Hematopoietic multipotent progenitor cell treated with erythropoietin and hydrocortisone succinate and interleukin-3 and kit ligand, for 6 days (in vitro differentiated cells): ENCODE measurements at places on chromosomes 2 and 18.
A peak's percentile ranks its signal among the peaks of the same experiment; 100 is the strongest.

DNA sequence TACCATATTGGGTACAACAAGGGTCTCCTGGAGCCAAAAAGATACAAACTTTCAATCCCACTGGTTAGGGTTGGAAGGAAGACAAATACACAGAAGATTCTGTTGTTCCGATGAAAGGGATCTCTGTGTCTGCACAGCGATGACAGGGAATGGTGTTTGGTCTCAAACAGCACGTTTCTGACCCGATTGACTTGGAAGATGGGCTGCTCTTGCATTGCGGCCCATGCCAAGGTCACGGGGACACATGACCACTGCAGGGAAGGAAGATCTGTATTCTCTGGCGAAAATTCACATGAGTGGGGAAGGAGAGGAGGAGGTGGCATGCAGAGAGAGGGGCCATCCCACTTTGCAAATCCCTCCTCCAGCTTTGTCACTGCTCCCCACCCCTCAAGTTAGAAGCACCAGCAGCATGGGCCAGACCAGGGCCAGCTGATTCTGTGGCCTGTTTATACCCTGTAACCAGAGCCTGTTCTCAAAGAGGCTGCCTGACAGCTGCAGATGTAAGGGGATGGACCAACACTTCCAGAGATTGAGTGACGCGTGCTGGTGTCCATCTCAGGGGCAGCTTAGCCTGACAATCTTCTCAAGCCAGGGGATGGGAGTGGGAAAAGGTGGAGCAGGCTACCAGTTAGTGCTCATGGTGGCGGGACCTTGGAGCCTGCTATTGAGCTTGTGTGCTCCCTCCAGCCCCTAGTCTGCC, 57.2 kb downstream of the TNP1 start:
- no peak for DNase-seq

DNA sequence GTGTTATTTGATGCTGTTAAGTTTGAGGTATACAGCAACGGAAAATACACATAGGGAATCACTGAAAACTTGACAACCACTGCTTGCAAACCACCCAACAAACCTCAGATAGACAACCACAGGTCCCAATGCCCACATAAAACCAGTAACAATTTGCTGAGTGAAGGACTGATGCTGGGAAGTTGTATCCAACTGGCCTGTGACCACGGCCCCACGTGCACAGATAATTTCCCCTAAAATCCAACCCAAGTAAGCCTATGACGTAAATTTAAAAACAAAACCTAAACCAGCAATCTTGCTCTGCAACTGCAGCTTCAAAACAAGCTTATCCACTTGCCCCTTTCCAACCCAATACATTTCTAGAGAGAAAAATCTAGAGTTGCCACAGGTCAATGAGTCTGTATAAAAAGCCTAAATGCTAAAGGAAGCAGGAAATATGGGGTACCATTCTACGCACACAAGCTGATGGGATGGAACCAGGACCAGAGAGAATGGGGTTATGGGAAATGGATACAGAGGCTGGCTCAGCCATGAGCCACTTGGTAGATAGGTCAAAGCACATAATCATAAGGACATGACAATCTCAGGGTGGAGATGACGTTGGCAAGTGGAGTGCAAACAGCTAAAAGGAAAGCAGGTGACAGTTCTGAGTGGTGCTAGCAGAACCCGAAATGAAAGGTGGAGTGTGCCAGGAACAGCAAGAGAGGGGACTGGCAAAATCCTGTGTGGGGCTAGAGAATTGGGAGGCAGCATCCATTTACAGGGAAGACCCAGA, 27.8 kb upstream of the CREB1 start:
- DNase-seq = no peak

DNA sequence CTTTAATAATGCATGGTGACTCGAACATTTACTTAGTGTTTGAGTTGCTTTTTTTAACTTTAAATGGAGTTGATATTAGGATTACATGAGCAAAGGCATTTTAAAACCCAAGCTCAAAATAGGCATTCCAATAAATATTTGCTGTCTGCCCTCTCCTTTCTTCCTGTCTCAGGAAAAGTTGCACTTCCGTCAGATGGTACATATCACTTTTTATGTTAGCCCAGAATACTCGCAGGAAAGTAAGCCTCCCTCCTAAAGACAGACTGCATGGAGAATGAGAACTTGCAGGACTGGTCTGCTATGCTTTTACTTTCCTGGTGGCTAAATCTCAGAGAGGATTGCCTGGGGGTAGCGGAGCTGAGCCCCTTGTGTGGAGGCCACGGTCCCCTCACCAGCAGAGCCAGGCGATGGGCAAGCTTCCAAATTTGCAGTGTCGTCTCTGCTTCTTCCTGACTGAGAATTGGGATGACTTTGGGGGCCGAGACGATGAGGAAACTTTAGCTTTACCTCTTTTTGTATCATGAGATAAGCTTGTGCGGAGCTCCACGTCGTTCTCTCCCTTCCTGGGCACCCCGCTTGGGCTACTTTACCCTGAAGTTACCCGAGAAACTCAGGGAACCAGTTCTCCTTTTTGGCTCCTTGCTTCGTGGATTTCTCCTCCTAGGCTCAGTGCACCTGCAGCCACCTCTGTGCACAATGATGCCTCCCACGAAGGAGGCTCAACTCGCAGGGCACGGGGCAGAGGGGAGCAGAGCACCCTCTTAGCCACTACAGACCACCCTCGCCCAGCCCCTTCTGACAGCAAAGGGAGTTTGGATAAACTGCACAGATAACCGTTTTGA, 223.3 kb downstream of the SH3RF3 start:
- no peak for DNase-seq

GRCh38 chr2:165440367-165440766, 29.1 kb upstream of the CSRNP3 start:
- no peak for DNase-seq

- DNase-seq = no peak
These were observed 433.0 kb upstream of the REG3G start for GRCh38 chr2:78592491-78592890.

DNA sequence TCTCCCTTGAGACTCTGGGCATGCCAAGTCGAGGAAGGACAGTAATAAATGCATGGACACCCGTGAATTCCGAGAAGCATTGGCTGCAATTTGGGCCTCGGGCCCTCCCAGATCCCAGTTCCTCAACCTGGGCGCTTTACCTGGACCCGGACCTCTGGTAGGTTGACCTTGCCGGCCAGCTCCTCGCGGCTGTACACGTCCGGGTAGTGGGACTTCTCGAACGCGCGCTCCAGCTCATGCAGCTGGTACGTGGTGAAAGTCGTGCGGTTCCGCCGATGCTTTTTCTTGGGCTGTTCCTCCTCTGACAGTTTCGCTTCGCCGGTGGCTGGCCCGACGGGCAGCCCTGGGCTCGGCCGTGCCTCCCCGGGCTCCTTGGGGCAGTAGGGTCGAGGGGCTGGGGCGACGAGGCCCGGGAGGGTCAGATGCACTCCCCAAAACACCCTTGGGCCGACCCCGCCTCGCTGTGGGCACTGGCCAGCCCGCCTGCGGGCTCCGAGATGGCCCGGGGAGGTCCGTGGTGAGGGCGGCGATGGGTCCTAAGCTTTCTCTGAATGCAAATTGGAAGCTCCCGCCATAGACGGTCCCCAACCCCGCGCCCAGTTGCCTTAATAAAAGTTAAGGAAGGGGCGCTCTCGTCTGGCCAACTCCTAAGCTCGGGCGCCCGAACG, 899 bp downstream of the RAX start:
- DNase-seq = no peak

- no peak for DNase-seq
These were observed 79.7 kb downstream of the GREB1L start for GRCh38 chr18:21321711-21322110.

DNA sequence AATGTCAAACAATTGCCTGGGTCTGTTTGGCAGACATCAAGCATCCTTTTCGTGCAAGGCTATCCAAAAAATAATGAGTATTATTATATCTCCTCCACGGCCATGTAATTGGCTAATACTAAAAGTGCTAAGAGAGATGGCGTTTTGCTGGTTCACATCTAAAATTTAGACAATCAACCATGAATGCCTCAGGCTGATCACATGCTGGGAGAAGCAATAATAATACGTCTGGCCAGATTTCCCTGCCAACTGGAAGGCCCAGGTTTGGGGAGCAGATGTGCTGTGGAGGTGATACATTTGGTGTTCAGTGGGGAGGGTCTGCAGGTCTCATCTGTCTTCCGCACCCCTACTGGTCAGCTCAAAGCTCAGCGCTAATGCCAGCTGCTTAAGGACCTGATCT, 60.3 kb upstream of the CREB1 start:
- no peak for DNase-seq

DNA sequence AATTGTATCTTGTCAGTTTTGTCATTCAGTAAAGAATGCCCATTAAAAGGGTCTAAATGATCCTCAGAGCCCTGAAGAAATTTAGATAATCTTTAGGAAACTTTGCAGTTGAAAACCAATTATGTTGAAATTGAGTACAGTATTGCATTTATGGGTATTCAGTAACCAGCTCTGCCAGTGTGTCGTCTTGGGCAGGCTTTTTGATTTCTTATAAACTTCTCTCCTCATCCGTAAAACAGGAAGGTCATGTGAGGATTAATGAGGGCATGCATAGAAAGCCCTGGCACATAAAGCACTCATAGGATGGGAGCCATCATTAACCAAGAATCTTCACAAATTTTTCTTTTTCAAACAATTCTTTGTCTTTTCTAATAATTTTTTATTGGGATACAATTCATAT, 14.8 kb downstream of the PNO1 start:
- no peak for DNase-seq

GRCh38 chr2:167749016-167749415, 498.4 kb downstream of the STK39 start:
- no peak for DNase-seq

DNA sequence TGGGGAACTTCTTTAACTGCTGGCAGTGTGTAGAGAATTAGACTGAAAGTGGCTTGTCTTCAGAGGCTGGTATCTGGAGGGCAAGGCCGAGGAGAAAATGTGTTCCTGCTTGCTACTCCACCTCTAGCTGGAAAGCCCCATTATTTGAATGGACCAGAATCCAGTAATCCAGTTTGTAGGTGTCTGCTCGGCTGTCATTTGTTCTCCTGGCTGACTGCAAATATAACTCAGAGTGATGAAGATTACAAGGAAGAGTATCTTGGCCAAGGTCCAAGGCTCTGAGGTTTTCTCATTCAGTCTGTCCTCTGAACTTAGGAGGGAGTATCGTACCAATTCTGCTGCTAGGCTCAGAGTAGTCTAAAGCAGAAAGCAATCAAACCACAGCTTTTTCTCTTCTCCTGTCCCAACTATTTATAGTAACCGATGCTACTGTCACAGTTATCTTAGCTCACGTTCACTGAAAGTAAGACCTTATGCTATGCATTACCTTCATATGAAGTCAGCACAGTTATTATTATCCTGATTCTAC, 228.6 kb downstream of the SETBP1 start:
- peak; percentile 36 for DNase-seq

GRCh38 chr18:42092848-42093247, 137.8 kb downstream of the PIK3C3 start:
- DNase-seq = no peak

GRCh38 chr18:56076723-56077122, 488.7 kb upstream of the TCF4 start:
- no peak for DNase-seq

DNA sequence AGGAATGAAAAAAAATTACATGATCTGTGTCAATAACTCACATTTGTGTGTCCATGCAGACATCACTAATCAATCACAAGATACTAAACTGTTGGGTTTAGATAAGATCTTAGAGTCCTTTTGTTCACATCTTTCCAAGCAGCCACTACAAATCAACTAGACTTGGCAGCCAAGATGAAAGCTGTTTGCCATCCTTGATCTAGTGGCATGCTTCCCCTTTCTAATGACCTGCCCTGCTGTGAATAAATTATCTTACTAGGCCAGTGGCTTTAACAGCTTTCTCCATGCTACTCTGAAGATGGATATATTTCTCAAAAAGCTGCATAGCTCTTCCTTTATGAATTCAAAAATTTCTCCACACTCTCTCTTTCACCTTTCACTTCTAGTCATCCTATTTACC, 1338.0 kb upstream of the ACVR2A start:
- DNase-seq = no peak

DNA sequence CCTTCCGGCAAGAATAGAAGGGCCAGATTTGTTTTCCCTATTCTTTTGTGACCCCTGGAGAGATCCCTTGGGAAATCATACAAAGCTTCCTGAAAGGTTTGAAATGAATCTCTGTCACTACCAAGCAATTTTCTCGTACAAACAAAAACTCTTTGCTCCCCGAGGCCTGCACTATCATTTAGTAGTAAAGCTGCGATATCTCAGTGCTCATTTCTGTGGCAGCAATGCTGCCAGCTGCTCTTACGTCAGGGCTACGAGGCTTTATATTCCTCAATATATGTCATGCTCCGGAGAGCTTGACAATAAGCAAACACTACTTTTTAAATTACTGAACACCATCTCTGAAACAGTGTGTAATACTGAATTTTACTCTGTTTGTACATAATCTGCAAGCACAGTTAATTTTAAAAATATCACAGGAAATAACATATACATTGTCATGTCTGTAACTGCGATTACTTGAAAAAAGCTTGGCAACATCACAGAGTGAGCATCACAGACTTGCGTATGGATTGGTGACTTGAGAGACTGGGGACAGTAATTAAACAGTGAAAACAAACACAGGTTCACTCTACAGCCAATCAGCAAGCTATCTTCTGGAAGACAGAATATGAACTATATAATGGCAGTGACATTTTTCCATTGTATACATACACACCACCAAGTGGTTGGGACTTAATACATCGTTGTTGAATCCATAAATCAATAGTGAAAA, 403.3 kb upstream of the NETO1 start:
- no peak for DNase-seq

DNA sequence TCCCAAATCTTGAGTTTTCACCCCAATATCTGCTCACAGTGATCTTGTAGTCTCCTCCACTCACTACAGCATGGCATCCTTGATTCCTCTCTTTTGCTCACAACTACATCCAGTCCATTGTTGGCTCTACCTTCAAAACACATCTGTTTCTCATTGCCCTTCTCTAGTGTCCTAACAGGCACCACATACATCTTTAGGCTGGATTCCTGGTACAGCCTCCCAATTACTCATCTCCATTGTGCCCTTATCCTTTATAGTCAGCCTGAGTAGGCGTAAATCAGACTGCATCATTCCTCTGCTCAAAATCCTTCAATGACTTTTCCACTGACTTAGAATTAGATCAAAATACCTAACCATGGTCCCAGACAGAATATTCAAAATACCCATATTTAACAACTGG, 10.7 kb upstream of the TAF1B start:
- DNase-seq = no peak

- DNase-seq = no peak
These were observed 98.8 kb downstream of the KLHL29 start for GRCh38 chr2:23483791-23484190.

DNA sequence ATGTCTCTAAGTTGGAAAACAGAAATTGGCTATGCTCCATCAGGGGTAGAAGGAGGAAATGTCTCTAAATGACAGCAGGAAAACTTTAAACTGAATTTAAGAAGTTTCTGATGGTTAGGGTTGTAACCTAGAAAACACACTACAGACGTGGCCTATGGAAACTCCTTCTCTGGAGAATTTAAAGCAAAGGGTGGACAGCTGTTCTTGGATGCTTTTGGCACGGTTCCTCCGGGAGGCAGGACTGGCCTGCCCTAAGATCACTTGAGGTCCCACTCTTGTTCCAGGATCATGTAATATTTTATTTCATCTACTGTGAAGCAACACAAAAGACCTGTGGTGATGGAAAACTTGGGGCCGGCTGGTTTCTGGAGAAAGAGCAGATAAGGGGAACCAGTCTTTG, 77.0 kb downstream of the NRP2 start:
- no peak for DNase-seq

GRCh38 chr18:49100226-49100968, 149.6 kb upstream of the SMAD7 start:
- DNase-seq = no peak

- peak; percentile 69 for DNase-seq
These were observed 1.7 kb downstream of the FZD7 start for GRCh38 chr2:202035089-202035940.
